Sigmoid colon (tissue), 7 donors: ENCODE measurements at places on chromosomes 4 and X. TPM values are rescaled to one million over a fixed set of nuclear protein-coding genes. Genes with fewer than 3 reads are reported as not detected.

RNF150 gene
- 53.2 TPM for total RNA-seq

TEX13C gene
- not detected for total RNA-seq

SPANXD gene
- not detected for total RNA-seq

GPR82 gene
- total RNA-seq: 1.4 TPM

SOWAHB gene
- total RNA-seq: 0.28 TPM

FMR1NB gene
- not detected for total RNA-seq

CFAP99 gene
- not detected for total RNA-seq
